HEK293T (cell line): ENCODE measurements at places on chromosomes 6 and 20.
A peak's percentile ranks its signal among the peaks of the same experiment; 100 is the strongest.

- peak; percentile 60 for DNase-seq
These were observed 290.3 kb upstream of the STXBP5 start for GRCh38 chr6:146913842-146914488.

DNA sequence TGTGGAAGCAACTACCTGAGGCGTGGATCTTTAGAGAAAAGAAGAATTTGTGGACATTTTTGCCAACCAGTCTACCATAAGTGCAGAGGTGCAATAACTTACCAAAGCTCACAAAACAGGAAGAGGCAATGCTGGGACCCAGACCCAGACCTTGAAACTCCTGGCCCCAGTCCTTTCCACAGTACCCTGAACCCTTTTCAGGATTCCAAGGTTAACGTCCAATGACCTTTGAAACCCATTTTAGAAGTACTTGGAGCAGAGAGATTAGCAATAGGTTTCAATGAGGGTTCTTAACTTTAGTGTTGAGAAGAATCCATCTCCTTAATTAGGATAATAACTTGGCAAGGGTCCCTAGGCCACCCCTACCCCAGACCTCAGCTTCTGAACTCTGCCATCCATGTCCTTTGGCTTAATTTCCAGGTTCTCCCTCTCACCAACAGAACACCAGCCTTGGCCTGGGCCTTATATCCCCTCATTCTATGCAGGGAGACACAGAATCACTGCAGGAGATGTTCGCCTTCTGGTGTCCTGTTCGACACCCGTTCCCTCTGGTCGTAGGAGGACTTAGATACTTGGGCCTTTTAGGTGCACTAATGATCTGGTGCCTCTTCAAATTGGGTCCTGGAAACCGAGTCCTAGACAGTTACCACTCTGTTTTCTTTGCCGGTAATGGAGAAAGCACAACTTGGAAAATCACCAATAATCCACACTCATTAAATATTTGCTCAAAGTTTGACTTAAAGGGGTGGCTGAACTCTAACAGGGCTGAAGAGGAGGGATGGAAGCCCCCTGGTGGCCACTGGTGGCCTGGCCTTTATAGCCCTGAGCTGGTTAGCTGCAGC, 40.6 kb downstream of the ISM1 start:
- peak; percentile 71 for DNase-seq

DNA sequence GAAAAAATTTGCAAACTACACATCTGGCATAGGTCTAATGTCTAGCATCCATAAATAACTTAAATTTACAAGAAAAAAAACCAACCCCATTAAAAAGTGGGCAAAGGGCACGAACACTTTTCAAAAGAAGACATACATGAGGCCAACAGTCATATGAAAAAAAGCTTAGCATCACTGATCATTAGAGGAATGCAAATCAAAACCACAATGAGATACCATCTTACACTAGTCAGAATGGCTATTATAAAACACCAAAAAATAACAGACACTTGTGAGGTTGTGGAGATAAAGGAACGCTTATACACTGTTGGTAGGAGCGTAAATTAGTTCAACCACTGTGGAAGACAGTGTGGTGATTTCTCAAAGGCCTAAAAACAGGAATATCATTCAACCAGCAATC, 33.7 kb upstream of the EPB41L2 start:
- no peak for DNase-seq

GRCh38 chr20:1629321-1629720, 9.5 kb upstream of the SIRPB1 start:
- no peak for DNase-seq

- DNase-seq = no peak
These were observed 117.4 kb downstream of the TBC1D32 start for GRCh38 chr6:121216928-121217327.

GRCh38 chr20:51463560-51463959, 79.0 kb downstream of the NFATC2 start:
- DNase-seq = no peak

DNA sequence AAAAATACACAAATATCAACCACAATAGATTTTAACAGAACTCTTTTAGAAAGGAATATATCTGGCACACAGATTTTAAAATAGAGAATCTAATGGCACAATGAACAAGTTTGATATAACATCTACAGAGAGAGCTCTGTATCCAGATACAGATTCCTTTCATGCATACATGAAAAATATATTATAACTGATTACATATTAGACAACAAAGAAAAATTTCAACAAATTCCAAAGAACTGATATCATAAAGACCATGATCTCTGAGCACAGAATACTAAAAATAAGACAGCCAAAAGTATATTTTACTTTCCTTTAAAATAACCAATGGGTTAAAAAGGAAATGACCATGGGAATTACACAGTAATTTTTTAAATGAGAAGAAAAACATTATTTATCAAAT, 74.1 kb upstream of the MAP7 start:
- no peak for DNase-seq

- no peak for DNase-seq
These were observed 120.1 kb downstream of the RPS12 start for GRCh38 chr6:132934496-132934895.

DNA sequence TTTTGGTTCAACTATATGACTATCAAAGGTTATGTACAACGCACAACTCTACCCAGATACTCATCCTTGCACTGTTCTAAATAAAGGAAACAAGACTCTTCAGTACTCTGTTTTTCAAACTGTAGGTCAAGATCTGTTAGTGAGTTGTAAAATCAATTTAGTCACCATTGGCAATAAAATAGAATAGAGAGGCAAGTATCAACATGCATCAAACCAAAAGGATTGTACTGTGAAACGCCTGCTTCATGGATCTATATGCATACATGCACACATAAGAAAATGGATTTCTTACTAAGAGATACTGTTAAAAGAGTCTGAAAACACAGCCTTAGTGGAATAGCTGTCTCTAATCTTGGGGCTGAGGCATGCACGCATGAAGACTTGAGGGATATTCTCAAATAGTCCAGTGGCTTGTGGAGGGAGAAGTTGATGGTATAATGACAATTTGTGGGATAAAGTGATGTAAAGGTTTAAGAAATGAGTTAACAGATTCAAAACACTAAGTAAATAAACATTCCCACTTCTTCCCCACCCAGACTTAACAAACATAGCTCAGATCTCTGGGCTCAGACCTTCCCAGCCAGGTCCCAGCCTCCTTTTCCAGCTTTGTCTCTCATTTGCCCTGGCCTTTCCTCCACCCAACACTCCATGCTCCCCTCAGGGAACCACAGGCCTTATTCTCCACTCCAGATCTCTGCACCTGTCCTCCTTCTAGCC, 10.7 kb upstream of the LZTS3 start:
- no peak for DNase-seq

DNA sequence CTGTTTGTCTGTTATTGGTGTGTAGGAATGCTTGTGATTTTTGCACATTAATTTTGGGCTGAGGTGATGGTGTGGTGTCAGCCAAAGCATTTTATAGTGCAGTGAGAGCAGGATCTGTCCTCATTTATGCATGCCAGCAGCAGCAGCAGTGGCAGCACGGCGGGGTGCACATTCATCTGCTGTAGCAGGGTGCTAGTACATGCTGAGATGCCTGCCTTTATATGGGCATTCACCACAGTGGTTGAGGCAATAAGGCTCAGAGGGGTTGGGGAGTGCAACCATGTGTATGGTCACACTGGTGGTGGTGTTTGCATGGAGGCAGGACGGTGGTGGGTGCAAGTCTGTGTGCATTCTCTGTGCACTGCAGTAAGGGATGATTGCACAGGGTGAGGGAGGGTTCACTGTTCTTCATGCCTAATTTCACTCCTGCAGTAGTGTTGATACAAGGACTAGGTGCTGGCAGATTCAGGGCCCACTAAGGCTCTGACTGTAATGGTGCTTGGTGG, 129.3 kb upstream of the SYNCRIP start:
- DNase-seq = no peak

- no peak for DNase-seq
These were observed 108.0 kb downstream of the PPP1R14C start for GRCh38 chr6:150250826-150251225.
